ENCODE measurements at places on chromosomes 5 and 9. TPM values are rescaled to one million over a fixed set of nuclear protein-coding genes. Genes with fewer than 3 reads are reported as not detected.

The PCDHA5 gene
- total RNA-seq: not detected

The UBE2R2 gene
- 30.3 TPM for total RNA-seq

The OR13J1 gene
- total RNA-seq: not detected

The TERT gene
- 2.0 TPM for total RNA-seq

The EIF4E1B gene
- total RNA-seq: not detected

The WDR41 gene
- total RNA-seq: 28.6 TPM

The FAM13B gene
- total RNA-seq: 28.9 TPM

The SPATA31A3 gene
- total RNA-seq: not detected

The F2RL2 gene
- not detected for total RNA-seq

The PRR16 gene
- not detected for total RNA-seq

The ANKRD33B gene
- 29.6 TPM for total RNA-seq

- DNase-seq: no peak
Observed at GRCh38 chr9:82320566-82320965, 332.0 kb downstream of the SPATA31D1 start.

GRCh38 chr9:125774106-125774505 lies 26.9 kb downstream of the PBX3 start:
- DNase-seq: no peak

GRCh38 chr9:77562019-77562748 lies 85.9 kb downstream of the GNA14 start:
- no peak for DNase-seq

DNA sequence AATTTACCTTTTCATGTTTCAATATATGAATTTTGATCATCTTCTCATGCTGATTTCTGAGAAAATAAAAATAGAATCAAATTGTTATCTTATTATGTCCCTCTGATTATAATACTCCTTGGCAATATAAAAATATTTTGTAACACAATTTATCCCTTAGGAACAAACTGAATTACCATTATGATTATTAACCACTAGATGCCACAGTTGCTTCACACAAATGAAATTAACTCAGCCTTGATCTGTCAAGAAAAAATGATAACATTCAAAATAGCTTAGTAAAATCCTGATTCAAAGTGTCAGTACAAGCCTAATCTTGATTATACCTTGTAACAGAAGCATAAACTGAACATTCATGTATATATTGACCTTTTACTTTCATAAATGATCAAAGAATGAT lies 4.8 kb upstream of the CHSY3 start:
- DNase-seq: no peak

- DNase-seq: no peak
Observed at GRCh38 chr5:146716636-146717035, 161.9 kb downstream of the PPP2R2B start.

- DNase-seq: no peak
Observed at GRCh38 chr9:110189559-110190320, 18.2 kb downstream of the C9orf152 start.

- no peak for DNase-seq
Observed at GRCh38 chr9:107751567-107752210, 262.1 kb upstream of the KLF4 start.

- DNase-seq: no peak
Observed at GRCh38 chr9:34502471-34502870, 20.3 kb downstream of the ENHO start.

- DNase-seq: no peak
Observed at GRCh38 chr5:65072850-65073249, 304.1 kb downstream of the CWC27 start.

GRCh38 chr5:57036761-57037160 lies 84.8 kb upstream of the MIER3 start:
- DNase-seq: no peak

DNA sequence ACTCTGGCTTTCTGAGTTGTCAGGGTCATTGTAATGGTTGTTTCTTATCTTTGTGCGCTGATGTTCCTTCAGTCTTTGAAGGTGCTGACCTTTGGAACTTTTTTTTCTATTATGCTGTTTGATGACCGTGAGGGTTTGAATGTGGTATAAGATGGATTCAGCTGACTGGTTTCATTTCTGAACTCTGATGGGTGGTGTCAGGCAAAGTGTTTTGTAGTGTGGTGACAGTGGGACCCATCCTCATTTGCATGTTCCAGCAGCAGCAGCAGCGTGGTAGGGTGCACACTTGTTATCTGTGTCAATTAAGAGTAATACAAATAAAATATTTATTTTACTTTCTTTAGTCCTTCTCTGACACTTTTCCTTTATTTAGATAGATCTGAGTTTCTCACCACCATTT lies 227.7 kb upstream of the PRR16 start:
- DNase-seq: no peak

DNA sequence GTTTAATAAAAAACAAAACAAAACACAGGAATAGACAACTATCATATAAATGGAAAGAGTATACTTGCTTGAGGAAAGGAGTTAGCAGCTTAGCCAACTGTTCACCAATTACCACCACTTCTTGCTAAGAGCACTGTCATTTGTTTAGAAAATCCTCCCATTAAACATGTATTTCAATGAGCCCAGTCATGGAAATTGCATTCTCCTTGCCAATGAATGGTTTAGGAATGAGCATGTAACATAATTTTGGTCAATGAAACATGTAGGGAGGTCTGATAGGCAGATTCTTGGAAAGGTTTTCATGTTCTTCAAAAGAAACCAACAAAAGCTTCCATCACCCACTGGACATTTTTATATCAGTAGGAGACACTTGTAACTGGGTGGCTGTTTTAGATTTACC lies 502.8 kb upstream of the PAPPA start:
- DNase-seq: no peak

DNA sequence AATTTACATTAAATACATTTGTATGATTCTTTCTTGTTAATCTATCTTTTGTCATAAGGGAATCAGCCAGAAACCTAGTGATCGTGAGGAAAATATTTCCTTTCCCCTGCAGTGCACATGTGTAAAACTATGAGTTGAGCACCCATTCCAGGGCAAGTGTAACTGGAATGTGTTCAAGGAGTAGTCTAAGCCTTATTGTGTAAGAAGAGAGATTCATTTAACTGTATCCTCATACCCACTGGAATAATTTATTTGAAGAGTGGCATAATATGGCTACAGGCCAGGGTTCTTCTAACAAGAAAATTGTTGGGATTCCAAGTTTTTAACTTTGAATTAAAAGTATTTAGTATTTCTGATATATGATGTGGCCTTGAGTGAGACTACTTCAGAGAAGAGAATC lies 1692.7 kb downstream of the EFNA5 start:
- no peak for DNase-seq

- no peak for DNase-seq
Observed at GRCh38 chr5:15483351-15484097, 16.5 kb upstream of the FBXL7 start.

DNA sequence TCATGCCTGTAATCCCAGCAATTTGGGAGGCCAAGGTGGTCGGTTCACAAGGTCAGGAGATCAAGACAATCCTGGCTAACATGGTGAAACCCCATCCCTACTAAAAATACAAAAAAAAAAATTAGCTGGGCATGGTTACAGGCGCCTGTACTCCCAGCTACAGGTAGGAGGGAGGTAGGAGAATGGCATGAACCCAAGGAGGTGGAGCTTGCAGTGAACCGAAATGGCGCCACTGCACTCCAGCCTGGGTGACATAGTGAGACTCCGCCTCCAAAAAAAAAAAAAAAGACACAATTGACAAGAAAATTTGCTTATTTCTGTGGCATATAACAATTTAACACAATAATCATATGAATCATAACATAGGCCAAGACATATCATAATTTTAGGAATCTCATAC lies 35.3 kb upstream of the ZNF131 start:
- no peak for DNase-seq

- DNase-seq: no peak
Observed at GRCh38 chr9:120971938-120972337, 45.3 kb upstream of the TRAF1 start.

GRCh38 chr5:177471610-177472356 lies 1.7 kb downstream of the DBN1 start:
- peak; percentile 54 for DNase-seq

DNA sequence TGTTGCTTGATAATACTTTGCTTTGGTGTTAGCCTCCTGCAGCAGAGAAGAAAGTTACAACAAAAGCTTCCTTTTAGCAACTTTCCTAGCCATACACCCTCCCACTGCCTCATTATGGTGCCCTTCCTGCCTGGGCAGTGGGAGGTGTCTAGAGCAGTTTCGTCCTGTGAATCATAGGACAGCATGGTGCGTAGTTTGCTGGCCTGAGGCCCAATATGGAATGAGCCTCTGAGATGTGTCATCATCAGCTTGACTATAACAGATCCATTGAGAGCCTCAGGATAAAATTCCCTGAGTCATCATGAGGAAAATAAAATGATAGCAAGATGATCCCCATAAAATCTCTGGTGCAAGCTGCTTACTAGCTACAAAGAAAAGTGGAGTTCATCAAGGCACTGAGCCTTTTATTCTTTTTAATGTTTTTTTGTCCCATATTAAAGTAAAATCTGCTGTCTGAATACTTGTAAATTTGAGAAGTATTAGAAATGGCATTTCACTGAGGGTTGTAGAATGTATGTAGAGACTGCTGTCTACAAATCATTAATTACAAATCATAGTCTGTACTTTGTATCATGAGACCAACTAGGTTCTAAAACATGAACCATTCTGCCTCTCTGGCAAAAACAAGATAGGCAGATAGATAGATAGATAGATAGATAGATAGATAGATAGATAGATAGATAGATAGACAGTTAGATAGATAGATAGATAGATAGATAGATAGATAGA lies 303.0 kb upstream of the PDE4D start:
- DNase-seq: no peak

DNA sequence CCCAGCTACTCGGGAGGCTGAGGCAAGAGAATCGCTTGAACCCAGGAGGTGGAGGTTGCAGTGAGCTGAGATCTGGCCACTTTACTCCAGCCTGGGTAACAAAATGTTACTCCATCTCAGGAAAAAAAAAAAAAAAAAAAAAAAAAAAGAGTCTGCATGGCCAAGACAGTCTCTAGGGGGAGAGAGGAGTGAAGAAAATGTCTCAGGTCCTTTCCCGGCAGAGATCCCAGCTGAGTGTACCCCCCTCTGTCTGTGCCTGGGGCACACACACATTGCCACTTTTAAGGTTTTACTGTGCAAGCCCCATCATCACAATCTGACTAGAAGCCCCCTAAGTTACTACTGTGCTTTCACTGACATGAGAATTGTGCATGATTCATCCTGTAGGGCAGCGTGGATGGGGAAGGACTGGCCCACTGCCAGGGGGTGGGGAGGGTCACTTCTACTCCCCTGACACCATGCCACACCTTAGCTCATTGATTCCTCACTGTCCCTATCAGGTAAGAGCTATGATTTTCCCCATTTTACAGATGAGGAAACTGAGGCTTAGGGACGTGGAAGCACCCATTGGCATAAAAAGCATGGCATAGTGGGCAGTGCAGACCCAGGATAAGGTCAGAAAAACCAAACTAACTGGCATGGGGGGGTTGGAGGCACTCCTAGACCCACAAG lies 102.3 kb upstream of the LARP1 start:
- no peak for DNase-seq

DNA sequence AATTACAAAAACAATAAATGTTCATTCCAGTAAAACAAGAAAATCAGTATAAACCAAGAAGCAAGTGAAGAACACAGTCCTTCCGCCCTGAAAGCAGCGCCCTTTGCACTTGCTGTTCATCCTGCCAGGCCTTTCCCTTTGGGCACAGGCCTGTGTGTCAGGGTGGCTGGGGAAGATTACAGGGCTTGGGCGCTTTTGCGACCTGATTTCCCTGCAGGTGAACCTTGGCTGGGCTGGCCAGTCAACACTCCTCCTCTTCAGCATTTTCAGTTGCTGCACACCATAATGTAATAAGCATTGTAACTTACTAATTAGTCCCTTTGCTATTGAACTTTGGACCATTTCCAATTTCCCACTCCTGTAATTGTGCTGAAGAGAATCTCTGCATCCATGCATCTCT lies 38.6 kb upstream of the TDRD7 start:
- DNase-seq: no peak

- no peak for DNase-seq
Observed at GRCh38 chr5:120293796-120294195, 170.3 kb upstream of the PRR16 start.

DNA sequence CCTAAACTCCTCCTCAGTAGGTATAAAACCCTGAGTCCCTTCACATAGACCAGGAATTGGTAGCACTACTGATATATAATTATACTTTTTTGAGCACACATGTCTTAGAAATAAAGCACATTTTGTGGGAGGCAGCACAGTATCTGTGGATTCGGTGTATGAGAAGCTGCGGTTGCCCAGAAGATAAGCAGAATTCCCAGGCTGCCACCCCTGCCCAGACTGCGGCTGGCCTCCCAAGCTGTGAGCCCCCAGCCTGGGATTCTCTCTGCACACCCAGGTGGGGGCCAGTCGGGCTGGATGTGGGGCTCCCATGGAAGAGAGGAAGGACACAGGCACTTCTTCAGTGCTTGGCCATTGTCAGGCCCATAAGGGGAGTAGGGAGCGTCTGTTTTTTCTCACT lies 25.6 kb upstream of the ANGPTL2 start:
- no peak for DNase-seq

DNA sequence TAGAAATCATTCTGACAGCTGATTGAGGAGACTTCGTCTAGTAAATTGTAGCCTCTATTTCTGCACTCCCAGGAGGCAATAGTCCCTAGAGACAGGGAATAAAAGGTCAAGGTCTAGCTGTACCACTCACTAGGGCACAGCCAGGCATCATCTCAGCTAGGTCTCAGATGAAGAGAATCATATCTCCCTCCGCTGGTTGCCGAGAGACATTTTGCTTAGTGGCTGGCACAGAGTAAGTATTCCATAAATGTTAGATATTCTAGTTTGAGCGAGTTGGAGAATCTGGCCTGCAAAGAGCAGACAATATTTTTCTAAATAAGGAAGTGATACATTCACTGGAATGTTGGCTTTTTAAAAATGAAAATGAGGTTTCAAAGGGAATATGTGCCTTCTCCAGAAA lies 180.4 kb upstream of the ACTBL2 start:
- no peak for DNase-seq

GRCh38 chr9:36045610-36046009 lies 8.9 kb downstream of the RECK start:
- no peak for DNase-seq
